Right lung (tissue), 10 donors: ENCODE measurements at places on chromosomes 5 and 9. TPM values are rescaled to one million over a fixed set of nuclear protein-coding genes. Genes with fewer than 3 reads are reported as not detected.
A peak's percentile ranks its signal among the peaks of the same experiment; 100 is the strongest.

GRCh38 chr9:84754461-84754860, 84.9 kb downstream of the NTRK2 start:
- no peak for DNase-seq

AGXT2 gene
- 0.18 TPM for polyA plus RNA-seq

DNA sequence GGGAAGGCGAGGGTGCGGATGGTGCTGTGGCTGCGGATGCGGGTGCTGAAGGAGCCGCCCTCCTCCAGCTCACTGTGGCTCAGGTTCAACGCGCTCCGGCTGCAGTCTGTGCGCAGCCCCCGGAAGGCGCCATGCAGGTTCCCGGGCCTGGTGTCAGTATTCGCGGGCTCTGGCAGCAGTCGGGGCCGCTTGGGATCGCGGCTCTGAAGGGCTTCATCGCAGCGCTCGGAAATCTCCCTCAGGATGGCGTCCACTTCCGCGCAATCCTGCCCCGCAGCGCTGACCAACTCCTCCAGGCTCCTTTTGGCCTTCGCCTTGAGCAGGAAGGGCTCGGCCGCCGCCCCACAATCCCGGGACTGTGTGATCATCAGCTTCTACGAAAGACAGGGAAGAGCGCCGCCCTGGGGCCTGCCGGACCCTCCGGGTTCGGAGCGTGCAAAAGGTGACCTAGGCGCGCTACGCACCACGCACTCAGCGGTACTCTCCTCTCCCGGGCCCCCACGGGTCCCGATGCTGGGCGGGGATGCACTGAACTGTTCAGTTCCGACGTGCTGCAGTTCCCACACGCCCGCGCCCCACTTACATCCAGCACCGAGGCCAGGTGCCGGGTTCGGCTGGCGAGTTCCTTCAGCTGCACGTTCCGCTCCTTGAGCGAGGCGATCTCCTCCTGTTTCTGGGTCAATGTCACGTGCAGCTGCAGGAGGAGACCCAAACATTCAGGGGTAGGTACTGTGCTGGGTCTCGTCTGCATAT, 6.5 kb downstream of the MCIDAS start:
- DNase-seq = no peak

- DNase-seq = no peak
Observed at GRCh38 chr5:96863949-96864584, 12.2 kb upstream of the ERAP2 start.

DNA sequence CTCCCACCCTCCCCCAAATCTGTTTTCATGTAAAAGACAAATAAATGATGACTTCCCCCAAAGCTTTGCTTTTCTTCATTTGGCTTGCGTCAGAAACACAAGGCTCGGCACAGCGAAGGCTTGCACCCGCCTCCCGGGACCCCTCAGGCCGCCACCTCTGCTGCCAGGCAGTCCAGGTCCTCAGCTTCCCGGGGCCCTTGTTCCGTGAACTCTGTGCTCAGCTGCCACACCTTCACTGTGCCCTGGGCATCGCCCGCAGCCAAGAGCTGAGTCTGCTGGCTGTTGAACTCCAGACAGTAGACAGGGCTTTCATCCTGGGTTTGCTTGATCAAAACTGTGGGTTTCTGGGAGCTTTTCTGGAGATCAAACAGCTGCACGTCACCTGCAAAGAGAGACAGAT, 23.0 kb downstream of the DYNC2I2 start:
- DNase-seq = no peak

DNA sequence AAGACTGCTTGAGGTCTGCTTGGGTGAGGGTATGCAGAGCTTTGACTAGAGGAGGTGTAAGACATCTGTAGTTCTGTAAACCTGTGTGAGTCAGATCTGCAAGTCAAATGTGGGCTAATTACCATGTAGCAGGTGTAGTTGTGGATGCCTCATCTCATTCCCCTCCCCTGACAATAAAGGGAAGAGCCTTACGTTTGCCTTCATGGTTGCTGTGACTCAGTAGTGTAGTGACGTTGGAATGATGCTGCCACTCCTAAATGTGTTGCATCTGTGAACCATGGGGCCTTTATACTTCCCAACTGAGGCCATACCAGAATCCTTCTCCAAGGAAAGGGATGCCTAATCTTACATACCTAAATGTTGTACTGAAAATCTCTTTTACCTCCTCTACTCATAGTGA, 26.0 kb downstream of the PRDM6 start:
- no peak for DNase-seq

GRCh38 chr9:37271679-37272078, 150.8 kb upstream of the GRHPR start:
- no peak for DNase-seq

DNA sequence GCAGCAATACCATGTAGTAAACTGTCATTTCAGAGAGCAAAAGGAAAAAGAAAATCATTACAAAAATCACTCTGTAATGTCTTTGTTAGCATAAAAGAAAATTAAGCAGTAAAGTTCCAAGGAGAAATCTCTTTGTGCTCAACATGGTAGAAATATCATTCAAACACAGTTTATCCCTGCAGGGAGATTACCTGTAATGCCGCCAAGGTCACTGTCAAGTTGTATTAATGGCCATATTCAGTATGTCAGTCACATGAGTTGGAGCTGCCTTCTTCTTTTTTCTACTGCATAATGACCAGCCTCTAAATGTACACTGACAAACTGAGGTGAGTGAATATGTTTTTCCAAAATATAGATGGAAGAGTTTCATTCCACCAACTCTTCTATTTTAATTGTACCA, 36.5 kb downstream of the MEF2C start:
- DNase-seq = no peak

- no peak for DNase-seq
Observed at GRCh38 chr5:86879086-86879485, 261.3 kb downstream of the COX7C start.

IL11RA gene
- 108 TPM for polyA plus RNA-seq

DNA sequence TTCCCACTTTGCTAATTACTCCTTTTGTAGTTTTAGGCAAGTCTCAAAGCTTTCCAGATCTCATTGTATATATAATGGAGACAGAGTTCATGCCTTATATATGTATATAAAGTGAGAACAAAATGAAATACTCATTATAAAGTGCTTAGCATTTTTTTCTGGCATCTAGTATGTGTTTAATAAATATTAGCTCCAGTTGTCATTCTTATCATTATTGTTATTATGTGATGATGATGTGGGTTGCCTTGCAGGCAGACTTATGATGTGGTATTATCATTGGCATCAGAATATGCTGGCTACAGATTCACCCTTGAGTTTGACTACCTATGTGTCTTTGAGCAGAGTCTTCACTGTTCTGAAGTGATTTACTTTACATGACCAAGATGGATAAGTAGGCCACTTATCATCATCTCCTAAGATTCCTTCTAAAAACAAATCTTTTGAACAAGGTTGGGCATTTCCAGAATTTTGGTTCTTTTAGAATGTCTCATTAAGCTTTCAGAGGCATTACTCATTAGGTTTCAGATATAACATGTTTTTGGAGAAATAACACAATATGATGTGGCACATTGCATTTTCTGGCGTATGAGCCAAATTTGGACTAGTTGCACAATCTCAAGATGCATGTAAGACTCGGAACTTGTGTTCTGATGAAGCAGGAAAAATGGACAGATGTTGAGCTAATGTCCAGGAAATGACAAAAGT, 145.6 kb upstream of the TNC start:
- DNase-seq = peak; percentile 83

GPR21 gene
- 0.15 TPM for polyA plus RNA-seq

DNA sequence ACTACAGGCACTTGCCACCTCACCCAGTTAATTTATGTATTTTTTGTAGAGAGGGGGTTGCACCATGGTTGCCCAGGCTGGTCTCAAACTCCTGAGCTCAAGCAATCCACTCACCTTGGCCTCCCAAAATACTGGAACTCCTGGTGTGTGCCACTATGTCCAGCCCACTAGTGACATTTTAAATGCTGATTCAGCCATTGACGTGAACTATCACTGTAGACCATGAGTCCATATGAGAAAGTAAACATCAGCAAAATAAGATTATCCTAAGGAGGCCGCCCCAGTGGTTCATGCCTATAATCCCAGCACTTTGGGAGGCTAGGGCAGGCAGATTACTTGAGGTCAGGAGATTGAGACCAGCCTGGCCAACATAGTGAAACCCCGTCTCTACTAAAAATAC, 488.1 kb upstream of the EDIL3 start:
- no peak for DNase-seq

- no peak for DNase-seq
Observed at GRCh38 chr9:8382266-8382665, 582.7 kb upstream of the DMAC1 start.

DNA sequence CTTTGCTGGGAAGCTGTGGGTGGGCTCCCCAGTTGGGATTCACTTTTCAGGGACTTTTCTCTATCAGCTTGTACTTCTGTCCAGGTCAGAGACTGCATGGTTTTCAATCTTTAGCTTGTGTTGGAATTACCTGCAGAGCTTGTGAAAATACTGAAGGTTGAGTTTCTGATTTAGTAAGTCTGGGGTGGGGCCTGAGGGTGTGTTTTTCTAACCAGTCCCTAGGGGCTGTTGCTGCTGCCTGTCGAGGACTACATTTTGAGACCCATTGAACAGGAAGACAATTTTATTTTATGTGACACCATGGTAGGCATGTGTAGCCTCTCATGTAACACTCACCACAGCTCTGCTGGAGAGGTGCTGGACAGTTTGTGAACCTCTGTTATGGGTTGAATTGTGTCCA, 14.7 kb upstream of the MLANA start:
- DNase-seq = no peak

DNA sequence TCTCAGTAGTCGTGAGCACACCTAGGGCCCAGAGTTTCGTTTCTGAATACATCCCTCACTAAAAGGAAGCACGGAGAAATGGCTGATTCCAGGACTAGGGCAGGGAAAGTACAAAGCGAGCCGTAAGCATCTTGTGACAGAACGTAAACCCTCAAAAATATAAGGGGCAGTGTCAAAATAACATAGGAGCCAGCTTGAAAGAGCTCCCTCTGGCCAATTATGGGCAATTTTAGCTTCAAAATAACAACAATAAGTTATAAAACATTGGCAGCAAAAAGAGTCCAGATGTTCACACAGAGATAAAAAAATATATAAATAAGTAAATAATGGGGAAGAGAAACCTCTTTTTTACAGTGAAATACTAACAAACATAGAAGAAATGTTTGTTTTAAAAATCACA, 18.5 kb upstream of the GLIS3 start:
- DNase-seq = no peak

PTGDS gene
- 29.6 TPM for polyA plus RNA-seq

- no peak for DNase-seq
Observed at GRCh38 chr5:10490927-10491672, 49.4 kb downstream of the ROPN1L start.

PCDHA11 gene
- 0.32 TPM for polyA plus RNA-seq

DNA sequence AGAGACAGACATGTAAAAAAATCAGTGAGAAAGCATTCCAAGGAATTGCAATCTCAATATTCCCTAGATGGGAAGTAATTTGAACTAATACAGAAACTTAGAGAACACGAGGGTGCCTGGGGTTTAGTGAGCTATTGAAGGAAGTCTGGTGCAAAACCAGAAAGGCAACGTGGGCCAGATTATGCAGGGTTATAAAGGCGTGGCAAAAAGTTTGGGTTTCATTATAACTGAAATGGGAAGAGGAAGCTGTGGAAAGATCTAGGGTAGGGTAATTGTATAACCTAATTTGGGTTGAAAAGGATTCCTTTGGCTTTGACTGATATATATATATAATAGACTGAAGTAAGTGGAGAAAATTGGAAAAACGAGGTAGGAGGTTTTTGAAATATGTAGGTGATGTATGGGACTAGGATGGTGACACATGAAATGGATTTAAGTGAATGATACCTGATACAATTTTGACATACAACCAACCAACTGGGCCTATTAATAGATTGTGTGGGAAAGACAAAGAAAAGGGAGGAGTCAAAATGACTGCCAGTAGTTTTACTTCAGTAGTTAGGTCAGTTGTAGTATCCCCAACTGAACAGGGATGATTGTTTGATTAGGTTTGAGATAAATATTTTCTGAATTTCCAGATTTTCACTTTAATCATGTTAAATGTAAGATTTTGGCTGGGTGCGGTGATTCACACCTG, 65.3 kb downstream of the FAM174A start:
- no peak for DNase-seq

GRCh38 chr9:131868766-131869165, 128.9 kb upstream of the RAPGEF1 start:
- peak; percentile 90 for DNase-seq

GRCh38 chr9:127130661-127131538, 8.5 kb upstream of the ANGPTL2 start:
- no peak for DNase-seq

- DNase-seq = no peak
Observed at GRCh38 chr5:124859027-124859426, 112.6 kb upstream of the ZNF608 start.

GRCh38 chr9:95138474-95138873, 179.0 kb downstream of the FANCC start:
- DNase-seq = no peak

DNA sequence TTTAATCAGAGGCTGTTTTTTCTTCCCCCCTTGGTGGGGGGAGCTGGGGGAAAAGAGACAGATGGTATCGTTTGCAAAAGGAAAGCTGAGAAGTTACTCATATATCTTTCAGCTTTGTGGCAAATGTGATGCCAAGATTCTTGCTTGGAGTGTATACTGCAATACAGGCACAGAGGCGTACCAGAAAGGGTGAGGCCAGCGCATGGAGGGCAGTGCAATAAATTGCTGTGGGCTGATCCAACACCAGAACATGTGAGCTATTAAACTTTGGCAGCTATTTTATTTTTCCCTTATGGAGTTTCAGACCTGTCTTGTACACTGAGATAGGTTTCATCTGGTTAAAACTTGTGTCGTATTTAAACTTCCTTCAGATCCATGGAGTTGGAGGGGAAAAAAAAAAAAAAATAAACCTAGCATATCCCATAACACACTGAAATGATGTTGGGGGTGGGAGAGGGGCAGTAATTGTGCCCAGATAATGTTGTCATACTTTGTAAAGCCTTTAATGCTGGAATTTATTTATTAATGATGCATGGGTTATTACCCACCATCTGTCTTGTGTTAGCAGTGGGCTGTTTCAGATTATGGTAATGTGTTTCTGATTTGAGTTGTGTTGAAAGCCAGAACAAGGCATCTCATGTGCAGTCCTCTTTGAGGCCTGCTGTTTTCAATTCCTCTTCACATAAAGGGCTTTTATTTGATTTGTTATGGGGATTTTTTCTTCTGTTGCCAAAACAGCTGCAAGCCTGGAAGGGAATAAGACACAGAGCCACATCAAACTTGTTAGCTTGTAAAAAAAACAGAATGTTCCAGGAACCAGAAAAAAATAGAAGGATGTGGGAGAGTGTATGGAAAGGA, 891.3 kb downstream of the TLE1 start:
- DNase-seq = peak; percentile 92

DNA sequence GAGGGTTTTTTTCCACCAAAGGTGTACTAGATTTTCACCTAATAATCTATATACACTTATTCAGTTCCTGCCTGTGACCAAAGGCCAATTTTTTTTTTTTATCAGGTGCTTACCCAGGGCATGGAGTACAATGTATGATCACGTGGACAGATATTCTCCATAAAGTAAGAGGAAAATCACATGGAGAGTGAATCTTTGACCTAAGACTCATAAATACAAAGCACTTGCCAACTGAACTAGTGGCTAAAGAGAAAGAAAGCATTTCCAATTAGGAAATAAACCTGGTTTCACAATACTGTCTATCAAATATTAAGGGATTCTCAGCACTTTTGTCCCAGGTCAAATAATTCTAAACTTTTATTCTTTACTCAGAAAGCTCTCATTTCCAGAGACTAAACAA, 33.0 kb upstream of the CEP120 start:
- no peak for DNase-seq
